ENCODE measurements at places on chromosomes 1 and 21.
A peak's percentile ranks its signal among the peaks of the same experiment; 100 is the strongest.

- peak; percentile 68 for DNase-seq
Measured at GRCh38 chr1:228021355-228022030, 14.7 kb downstream of the WNT3A start.

- no peak for DNase-seq
Measured at GRCh38 chr1:229585338-229585737, 26.8 kb upstream of the ABCB10 start.

DNA sequence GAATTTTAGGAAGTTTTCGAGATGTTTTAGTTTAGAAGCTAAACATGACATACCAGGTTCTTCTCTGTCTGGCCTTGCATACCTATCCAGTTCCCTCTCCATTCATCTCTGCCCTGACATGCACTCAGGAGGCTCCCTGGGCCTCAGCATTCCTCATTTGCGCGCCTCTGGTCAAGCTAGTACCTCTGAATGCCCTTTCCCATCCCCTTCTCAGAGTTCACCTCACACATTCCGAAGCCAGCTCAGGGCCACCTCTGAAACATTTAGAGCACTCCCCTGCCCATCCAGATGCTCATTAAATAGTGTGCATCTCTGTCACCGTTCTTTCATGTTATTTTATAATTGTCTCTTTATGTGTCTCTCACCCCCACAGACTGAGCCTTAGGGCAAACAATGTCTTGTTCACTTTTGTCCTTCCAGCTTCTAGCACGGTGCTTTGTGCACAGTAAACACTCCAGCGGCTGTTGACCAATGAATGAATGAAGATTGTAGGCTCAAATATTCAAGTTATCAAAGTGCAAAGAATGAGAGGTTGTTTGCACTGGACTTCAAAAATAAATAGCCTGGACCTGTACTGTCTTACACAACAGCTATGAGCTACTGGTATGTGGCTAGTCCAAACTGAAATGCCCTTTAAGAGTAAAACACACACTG lies 1.2 kb upstream of the DHCR24 start:
- DNase-seq, result no peak

GRCh38 chr1:227065311-227065710 lies 125.2 kb downstream of the COQ8A start:
- DNase-seq, result no peak

- no peak for DNase-seq
Measured at GRCh38 chr1:100523038-100523652, 14.8 kb upstream of the GPR88 start.

GRCh38 chr1:116833718-116834117 lies 76.0 kb upstream of the PTGFRN start:
- DNase-seq, result no peak

DNA sequence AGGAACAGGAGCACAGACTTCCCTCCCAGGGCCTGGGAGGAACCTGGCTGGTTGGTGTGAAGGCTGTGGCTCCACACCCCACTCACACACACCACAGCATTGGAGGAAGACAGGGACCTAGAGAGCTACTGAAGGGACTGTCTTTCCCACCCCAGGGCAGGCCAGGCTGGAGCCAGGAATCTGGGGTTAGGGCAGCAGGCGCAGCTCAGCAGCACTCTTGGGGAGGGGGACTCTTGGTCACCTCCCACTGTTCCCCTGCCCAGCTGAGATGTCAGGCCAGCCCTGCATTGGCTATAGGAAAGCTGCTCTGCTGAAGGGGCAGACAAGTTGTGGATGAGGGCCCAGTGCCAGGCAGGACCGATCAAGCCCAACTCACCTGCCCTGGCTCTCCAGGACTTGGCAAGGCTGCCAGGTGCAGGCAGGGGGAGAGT lies 1.6 kb upstream of the PLEKHA6 start:
- no peak for DNase-seq

DNA sequence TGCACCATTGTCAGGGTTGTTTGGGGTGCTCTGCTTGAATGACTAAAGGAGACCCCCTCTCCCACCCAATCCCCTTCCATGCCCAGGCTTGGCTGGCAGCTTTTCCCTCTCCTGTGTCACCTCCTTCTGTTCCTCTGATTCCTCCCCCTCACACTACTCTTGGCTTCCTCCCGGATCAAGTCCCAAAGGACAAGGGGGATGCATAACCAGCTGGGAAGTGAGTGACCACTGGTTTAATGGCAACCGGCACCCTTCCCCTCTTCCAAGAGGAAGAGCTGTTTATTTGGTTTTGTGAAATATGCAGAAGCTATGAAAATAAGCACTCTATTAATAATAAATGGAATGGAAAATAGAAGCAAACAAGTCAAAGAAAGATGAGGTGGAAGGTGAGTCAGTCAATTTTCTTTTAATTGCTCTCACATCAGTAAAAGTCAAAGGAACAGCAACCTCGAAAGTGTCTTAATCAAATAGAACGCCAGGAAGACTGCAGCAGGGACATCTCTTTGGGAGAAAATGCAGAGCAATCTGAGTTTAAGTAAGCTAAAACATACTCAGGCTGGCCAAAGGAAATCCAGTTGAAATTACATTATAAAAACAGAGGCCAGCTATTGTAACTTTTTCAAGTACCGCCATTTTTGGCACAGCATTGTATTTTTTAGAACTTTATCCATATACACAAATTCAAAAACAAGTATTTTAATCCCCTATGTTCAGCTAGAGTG lies 322.5 kb downstream of the SIPA1L2 start:
- no peak for DNase-seq

GRCh38 chr21:34728479-34728878 lies 59.7 kb downstream of the CLIC6 start:
- DNase-seq, result peak; percentile 77

DNA sequence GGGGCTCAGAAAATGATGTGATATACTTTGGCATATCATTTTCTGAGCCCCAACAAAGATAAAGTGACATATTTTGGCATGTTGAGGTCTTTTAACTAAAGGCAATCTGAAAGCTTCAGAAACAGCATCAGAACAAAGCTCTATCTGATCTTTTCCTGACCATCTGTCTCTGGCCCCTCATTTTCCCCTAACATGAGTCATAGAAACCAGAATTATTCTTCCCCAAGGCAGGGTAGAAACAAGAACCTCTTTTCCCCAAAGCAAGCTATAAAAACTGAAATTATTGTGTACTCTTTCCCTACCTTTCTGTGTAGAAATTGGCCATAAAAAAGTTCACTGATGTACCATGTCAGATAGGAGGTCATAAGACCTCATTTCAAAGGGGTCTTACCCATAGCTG lies 48.7 kb upstream of the PLA2G4A start:
- no peak for DNase-seq

DNA sequence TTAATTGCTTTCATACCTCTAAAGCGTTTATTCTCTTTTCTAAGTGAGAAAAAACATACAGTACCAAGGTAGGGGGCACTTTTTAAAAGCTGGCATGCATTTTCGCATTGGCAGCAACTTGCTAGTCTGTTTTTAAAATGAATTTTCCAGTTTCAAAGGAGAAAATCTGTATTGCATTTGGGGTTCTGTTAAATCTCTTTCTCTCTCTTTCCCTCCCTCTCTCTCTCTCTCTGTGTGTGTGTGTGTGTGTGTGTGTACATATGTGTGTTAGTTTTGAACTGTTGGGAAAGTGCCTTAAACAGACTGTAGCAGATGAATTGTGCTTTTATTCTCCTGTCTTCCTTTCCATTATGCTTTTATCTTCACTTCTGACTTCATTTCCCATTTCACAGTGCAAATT lies 7.3 kb downstream of the NIBAN1 start:
- DNase-seq, result no peak

GRCh38 chr1:6001992-6002576 lies 9.9 kb upstream of the NPHP4 start:
- DNase-seq, result no peak

DNA sequence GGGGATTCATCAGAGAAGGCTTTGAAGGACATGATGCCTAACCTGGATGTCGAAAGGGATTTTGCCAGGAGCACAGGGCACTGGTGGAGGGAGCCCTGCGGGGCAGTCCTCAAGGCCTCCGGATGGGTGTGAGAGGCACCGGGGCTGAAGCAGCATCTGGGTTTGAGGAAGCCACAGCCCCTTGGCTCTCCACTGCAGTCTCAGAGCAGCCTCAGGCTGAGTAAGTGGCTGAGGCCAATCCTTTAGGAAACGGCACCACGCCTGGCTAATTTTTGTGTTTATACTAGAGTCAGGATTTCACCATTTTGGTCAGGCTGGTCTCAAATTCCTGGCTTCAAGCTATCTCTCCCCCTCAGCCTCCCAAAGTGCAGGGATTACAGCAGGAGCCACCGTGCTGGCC lies 12.0 kb downstream of the ERVH48-1 start:
- DNase-seq, result no peak

GRCh38 chr1:227131193-227131592 lies 187.1 kb downstream of the CDC42BPA start:
- DNase-seq, result no peak

DNA sequence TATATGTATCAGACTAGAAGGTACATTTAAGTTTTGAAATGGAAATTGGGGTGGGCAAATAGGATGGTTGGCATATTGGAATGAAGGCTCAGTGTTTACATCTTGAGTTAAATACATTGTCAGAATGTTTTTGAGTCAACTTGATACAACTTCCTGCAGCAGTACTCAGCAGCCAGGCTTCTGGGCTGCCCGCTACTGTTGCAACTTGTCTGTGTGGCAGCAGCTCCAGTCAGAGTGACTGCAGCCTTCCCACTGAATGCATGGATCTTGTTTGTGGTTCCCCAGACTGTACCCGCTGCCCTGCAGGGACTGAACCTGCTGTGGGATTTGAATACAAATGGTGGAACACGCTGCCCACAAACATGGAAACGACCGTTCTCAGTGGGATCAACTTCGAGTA lies 24.9 kb upstream of the SARS1 start:
- DNase-seq, result no peak

- no peak for DNase-seq
Measured at GRCh38 chr1:153556348-153556747, 7.3 kb upstream of the S100A3 start.

GRCh38 chr1:230747890-230748800 lies 957 bp downstream of the CAPN9 start:
- no peak for DNase-seq

GRCh38 chr1:185017338-185017737 lies 28.0 kb upstream of the RNF2 start:
- DNase-seq, result no peak

DNA sequence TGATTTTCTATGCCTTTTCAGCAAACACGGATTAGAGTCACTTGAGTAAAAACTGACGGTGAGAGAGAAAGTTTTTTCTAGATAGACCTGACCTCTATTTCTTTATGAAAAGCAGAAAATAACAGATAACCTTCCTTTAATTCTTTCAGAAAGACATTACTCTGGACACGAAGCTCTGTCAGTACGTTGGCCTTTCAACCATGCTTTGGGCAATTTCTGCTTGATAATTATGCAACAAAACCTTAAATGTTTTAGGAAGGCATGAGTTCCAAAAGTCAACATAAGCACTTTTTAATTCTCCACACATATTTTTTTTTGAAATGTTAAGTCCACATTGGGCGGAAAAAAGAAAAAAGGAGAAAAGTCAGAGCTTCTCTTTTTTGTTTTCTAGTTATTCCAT lies 137.8 kb downstream of the AKT3 start:
- DNase-seq, result no peak

DNA sequence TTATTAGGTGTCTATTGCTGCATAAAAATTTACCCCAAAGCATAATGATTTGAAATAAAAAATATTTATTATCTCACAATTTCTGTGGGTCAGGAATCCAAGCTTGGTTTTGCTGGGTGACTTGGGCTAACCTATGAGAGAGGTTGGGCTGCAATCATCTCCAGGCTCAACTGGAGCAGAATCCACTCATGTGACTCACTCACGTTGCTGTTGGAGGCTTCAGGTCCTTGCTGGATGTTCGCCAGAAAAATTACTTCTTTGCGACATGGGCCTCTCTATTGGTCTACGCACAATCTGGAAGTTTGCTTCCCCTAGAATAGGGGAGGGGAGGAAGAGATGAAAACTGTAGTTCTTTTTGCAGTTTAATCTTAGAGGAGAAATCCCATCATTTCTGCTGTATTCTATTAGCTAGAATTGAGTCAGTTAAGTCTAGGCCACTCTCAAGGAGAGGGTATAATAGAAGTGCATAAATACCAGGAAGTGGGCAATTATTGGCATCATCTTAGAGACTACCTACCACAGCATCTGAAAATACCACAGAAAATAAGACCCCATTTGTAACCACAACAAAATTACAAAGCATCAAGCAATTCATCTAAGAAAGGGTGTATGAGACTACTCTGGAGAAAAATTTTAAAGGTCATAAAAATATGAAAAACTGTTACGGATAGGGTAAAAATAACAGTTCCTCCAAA lies 5.7 kb upstream of the FASLG start:
- DNase-seq, result no peak

- DNase-seq, result peak; percentile 67
Measured at GRCh38 chr21:41610042-41610839, 102.3 kb upstream of the TMPRSS2 start.

GRCh38 chr1:155218854-155219591 lies 10.5 kb downstream of the MTX1 start:
- peak; percentile 69 for DNase-seq

GRCh38 chr1:233372218-233373120 lies 44.9 kb downstream of the MAP3K21 start:
- DNase-seq, result no peak

DNA sequence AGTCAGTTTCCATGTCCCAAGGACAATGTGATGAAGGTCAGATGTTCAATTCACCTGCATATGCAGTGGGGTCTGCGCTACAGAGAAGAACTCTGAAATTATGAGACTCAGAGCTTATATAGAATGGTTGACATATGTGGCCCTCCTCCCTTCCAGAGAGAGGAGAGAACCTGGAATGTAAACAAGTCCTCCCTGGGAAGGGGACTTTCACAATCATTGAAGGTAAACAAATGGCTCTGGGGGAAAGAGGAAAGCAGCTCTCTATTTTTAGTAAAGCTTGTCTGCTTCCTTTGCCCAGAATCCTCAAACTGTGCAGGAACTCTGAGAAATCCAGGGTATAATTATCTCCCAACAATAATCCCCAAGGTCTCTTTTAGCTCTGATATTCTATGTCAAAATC lies 9.8 kb downstream of the OVGP1 start:
- no peak for DNase-seq

GRCh38 chr1:2372551-2373490 lies 18.5 kb downstream of the MORN1 start:
- DNase-seq, result no peak

DNA sequence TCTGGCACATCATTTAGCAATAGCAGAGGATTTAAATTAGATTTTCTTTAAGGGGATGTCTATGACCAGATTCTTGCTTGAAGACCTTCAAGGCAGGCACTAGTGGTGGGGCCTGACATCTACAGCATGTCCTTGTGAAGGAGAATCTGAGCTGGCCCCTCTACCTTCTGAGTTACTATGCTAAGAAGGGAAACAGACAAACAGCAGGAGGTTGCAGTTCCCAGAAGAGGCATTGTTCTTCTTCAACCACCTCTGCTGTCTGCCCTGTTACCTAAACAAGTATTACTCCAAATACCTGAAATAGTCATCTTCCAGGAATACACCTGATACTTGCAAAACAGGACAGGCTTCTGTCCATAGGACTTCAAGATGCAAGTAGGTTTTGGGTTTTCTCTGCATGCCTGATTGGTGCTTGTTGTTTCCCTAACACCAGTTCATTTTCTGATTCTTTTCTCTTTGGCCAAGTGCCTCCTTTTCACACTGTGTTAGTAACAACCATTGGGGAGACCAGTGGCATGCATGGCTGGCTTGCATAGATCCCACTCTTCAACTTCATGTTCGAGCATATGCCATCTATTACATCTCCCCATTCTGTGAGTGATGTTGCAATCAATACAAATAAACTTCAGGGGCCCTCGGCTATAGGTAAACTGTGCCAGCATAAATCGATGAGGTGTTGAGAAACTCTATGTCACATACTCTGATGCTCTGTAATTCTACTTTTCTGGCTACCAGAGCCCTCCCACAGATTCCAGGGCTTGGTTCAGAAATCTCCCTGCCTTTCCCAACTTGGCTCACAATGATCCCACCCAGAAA lies 93.0 kb upstream of the DUSP10 start:
- DNase-seq, result no peak

All from mucosa of gallbladder (tissue), 1 donor.